ENCODE measurements at places on chromosomes 11 and 22. TPM values are rescaled to one million over a fixed set of nuclear protein-coding genes. Genes with fewer than 3 reads are reported as not detected.

DNA sequence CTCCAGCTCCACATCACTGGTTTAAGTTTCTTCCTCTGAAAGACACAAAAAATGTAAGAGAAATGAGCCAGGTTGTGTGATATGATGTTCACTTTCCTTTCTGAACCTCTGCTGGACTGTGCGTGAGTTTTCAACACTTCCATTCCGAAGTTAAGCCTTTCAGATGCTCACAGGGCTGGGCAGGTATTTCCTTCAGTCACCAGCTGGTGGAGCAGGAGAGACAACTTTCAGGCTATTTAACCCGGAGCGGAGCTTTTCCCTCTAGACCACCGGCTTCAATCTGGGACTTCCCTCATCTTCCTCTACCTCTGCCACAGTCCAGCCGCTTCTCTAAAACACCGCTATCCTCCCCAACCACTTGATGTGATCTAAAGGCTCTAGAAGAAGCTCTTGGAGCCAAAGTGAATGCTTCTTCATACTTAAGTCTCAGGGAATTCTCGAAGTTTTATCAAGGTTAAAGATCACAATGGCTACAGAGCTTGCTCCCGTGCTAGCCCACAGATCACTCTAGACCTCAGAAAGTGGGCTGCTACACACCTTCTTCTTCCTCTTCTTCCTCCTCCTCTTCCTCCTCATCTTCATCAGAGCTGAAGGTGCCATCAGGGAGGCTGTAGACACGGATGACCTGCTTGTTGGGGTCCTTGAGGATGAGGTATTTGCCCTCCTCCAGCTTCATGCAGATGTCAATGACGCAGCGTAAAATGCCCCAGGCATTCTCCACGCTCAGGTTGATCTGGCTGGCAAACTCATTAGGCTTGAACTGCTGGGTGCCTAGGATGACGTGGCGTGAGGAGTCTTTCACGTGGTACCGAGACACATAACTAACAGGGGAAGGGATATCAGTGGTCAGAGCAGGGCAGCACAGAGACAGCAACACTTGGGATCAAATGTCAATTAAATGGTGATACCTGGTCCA, 4.4 kb upstream of the FOXRED2 start:
- H3K27ac ChIP-seq, result no peak overlapping the region
- H3K27me3 ChIP-seq, result no peaks in the 10 kb centered on the region
- peaks cover 12% of the 10 kb centered on the region for H3K4me1 ChIP-seq
- H3K36me3 ChIP-seq, result peaks cover 44% of the 10 kb centered on the region
- DNase-seq, result peak; percentile 70

- H3K27me3 ChIP-seq, result no peaks in the 10 kb centered on the region
- H3K36me3 ChIP-seq, result peaks cover 12% of the 10 kb centered on the region
- DNase-seq, result no peak
- peak overlapping the region; percentile 86 for H3K4me3 ChIP-seq
Observed at GRCh38 chr11:119091966-119092879, 7.5 kb downstream of the HMBS start.

- no peaks in the 10 kb centered on the region for H3K36me3 ChIP-seq
- no peak for DNase-seq
- no peak overlapping the region for H3K4me3 ChIP-seq
- no peaks in the 10 kb centered on the region for H3K4me1 ChIP-seq
Observed at GRCh38 chr11:129191649-129192048, 476 bp downstream of the ARHGAP32 start.

GRCh38 chr22:41480397-41480735, 11.4 kb downstream of the ACO2 start:
- peak overlapping the region; percentile 57 for H3K4me3 ChIP-seq
- H3K27me3 ChIP-seq, result no peaks in the 10 kb centered on the region
- no peaks in the 10 kb centered on the region for H3K36me3 ChIP-seq
- no peak for DNase-seq
- H3K4me1 ChIP-seq, result peaks cover 88% of the 10 kb centered on the region

DNA sequence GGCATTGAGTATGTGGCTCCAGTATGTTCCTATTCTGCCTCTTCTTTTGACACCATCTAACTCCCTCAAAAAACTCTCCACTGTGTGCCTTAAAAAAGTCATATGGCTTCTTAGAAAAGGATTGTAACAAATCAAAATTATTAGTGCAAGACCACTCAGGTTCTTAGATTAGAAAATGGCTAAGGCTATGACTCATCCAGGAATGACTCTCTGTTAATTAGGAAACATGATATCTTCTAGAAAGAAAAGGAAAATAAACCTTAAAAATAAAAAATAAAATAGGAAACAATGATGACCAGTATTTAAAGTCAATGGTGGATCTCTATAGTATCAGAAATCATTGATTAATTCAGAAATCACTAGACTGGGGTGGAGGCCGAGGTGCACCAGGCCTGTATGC, 21.7 kb downstream of the SLC25A17 start:
- H3K4me1 ChIP-seq, result peaks cover 5% of the 10 kb centered on the region
- H3K36me3 ChIP-seq, result peaks cover 14% of the 10 kb centered on the region
- no peak for DNase-seq
- H3K27me3 ChIP-seq, result no peaks in the 10 kb centered on the region
- H3K27ac ChIP-seq, result no peak overlapping the region
- H3K4me3 ChIP-seq, result no peak overlapping the region

- H3K4me3 ChIP-seq, result no peak overlapping the region
- no peaks in the 10 kb centered on the region for H3K27me3 ChIP-seq
- DNase-seq, result no peak
- peak overlapping the region; percentile 69 for H3K27ac ChIP-seq
Observed at GRCh38 chr11:123505546-123506299, 75.7 kb downstream of the GRAMD1B start.

- H3K4me1 ChIP-seq, result 0 out of 2 replicates have a peak, but pooled peaks cover 3% of the 10 kb centered on the region
- no peaks in the 10 kb centered on the region for H3K27me3 ChIP-seq
- H3K4me3 ChIP-seq, result no peak overlapping the region
- H3K36me3 ChIP-seq, result no peaks in the 10 kb centered on the region
- H3K27ac ChIP-seq, result no peak overlapping the region
- no peak for DNase-seq
Observed at GRCh38 chr11:17812091-17812864, 77.7 kb downstream of the KCNC1 start.

NCF4 gene
- 116 TPM for total RNA-seq

TSGA10IP gene
- total RNA-seq, result not detected

RAG2 gene
- total RNA-seq, result not detected

LRRC55 gene
- total RNA-seq, result not detected
